ENCODE measurements at places on chromosomes 2 and 18.

DNA sequence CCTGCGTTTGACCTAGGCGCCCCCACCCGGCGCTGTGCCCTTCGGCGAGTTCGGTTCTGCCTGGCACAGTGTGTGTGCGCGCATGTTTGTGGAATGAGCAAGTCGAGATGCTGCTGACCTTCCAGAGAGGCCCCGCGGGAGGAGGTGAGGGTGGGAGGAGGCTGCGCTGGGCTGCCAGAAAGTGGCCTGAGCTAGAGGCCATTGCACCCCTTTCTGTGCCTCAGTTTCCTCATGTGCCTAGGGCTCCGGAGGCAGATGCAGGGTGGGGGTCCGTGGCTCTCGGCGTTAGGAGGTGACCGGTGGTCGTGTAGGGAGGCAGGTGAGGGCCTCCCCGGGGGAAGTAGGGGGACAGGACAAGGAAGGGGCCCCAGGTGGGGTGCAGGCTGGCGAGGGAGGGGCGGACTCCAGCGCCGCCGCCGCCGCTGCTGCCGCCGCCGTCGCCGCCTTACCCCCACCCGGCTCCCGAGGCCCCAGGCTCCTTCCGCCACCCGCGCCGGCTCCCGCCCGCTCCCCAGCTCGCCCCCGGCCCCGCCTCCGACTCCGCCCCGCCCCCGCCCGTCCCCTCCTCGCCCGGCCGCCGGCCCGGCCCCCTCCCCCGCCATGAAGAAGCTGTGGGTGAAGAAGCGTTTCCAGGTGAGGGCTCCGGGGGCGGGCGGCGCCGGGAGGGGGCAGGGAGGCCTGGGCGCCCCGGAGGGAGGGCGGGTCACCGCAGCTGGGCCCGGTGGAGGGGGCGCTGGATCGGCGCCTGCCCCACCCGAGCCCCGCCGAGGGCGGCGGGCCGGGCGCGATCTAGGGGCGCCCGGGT, 7.0 kb downstream of the SPEG start:
- peak; percentile 64 for DNase-seq

GRCh38 chr2:141770530-141770929, 360.3 kb downstream of the LRP1B start:
- no peak for DNase-seq

GRCh38 chr18:6781142-6781714, 51.7 kb downstream of the ARHGAP28 start:
- DNase-seq: no peak

GRCh38 chr18:8516371-8517250, 92.6 kb upstream of the RAB12 start:
- DNase-seq: no peak

DNA sequence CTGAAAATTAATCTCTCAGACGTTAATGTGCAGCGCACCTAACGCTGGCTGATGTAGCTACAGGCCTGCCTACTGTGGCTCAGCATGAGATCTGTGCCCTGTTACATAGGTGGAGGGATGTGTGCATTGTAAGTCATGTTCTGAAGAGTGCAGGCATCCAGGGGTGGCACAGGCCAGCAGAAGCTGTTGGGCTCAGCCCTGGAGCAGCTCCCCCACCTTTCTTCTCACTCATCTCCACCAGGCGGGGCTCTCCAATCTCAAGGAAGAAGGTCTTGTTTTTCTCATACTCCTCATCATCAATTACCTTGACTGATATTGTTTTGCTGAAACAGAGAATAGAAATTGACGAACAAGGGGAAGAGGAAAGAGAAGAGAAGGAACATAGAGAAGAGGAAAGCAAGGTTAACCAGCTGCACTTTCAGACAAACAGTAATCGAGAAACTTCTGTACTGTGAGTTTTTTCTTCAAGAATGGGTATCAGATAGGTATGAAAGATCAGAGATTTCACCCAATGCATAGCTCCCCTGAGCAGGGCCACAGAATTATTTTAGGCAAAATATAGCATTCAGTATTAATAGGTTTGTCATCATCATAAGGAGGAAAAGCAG, 273.6 kb downstream of the SLC8A1 start:
- DNase-seq: no peak

DNA sequence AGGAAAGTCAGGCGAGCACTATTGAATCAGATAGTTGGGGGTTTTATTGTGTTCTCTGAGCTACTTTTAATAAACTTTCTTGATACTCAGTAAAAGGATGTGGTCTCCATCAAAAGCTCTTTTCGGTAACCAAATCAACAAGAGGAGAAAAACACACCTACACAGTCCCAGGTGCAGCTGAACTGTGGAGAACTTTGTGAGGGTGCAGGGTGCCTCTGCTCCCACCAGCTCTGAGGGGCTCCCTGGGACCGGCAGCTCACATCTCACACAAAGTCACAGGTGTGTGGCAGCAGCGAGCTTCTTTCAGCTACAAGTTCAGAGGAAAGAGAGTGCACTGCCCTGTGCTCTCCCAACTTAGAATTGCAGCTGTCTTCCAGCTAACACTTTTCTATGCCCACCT, 650.4 kb downstream of the RNF144A start:
- no peak for DNase-seq

GRCh38 chr2:236343400-236344161, 79.4 kb upstream of the ASB18 start:
- peak; percentile 59 for DNase-seq

- no peak for DNase-seq
Observed at GRCh38 chr2:235479604-235480003, 14.2 kb upstream of the AGAP1 start.

DNA sequence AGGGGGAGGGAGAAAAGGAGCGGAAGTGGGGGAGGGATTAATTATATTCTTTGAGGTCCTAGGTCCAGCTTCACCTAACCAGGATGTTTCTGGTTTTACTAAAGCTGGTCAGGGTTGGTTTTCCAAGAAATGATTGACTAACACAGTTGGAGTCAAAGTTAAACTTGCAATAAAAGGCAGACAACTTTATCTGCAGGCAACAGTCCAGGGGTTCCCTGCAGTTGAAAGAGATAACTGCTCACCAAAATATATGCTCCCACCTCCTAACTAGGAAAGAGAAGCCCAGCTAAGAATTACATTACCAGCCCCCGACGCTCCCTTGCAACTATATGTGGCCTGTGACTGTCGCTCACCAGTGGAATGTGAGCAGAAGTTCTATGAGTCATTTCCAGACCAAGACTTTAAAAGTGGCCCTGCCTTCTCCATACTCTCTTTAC, 140.0 kb upstream of the PKDCC start:
- no peak for DNase-seq

DNA sequence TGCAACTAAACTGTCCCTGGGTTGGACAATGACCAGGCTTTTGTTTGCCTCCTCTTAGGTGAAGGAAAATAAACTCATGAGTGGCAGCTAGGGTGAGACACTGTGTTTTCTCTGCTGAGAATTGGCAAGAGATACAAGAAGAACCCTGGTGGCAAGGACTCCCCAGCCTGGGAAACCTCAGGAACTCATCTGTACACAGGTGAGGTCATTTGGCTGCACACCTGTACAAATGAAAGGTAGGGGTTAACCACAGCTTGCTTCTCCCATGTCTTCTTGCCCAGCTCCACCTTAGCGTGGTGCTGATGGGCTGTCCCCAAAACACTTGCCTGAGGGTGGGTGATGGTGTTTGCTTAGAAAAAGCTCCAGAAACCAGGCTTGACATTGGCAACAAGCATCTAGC, 97.2 kb upstream of the FAM136A start:
- DNase-seq: no peak

GRCh38 chr2:233643128-233643527, 6.9 kb downstream of the UGT1A10 start:
- no peak for DNase-seq

- no peak for DNase-seq
Observed at GRCh38 chr2:162324953-162325352, 6.5 kb upstream of the IFIH1 start.
